ENCODE measurements at places on chromosomes 6 and 20. TPM values are rescaled to one million over a fixed set of nuclear protein-coding genes. Genes with fewer than 3 reads are reported as not detected.

DNA sequence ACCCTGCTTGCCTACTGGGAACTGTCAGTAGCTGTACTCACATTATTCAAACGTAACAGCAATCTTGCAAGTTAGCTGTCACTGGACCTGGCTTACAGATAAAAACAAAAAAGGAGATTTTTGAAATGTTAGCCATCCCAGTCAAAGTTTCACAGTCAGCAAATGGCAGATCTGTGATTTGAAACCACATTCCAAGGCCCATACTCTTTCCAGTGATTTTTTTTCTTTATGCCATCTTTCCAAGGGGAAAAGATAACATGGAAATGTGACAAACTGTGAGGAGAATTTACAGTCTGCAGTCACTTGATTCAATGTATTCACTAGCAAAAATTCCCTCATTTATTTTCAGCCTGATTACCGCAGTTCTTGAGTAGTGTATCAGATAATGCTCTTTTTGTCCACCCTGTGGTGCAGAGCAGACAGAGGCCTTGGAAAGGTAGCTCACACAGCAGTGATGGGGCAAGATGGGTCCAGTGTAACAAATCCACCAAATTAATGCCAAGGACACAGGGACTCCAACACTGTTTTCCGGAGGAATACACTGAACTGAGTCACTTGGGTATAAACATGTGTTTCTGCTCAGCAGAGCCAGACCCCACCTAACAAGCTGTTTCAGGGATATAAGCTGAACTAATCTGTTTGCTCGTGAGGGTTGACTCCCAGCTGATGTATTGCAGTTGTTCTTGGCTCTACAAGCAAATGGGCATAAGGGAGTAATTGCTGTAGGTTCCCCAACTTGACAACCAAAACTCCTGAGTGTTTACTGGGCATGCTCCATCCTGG, 49.9 kb upstream of the ADGRF1 start:
- DNase-seq, result no peak

- DNase-seq, result no peak
Measured at GRCh38 chr6:142966294-142966693, 21.3 kb upstream of the HIVEP2 start.

GRCh38 chr6:169112483-169113320, 140.9 kb downstream of the THBS2 start:
- DNase-seq, result no peak

The EDN3 gene
- total RNA-seq, result not detected

DNA sequence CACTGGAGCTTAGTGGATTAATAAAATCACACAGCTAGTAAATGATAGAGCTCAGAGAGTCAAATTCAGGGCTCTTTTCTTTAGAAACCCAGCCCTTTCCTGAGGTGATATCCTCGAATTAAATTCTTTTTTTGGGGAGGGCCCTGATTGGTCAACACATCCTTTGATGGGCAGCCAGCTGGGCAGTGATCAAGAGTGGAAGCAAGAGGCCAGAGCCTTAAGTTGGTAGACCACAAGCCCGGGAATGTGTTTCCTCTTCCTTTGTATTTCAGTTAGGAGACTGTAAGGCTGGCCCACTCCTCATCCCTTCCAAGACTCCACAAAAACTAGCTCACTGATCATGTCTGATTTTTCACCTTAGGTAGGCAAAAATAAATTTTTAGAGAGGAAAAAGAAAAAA, 640.5 kb downstream of the DHX35 start:
- DNase-seq, result no peak

- DNase-seq, result peak; percentile 73
Measured at GRCh38 chr6:165676435-165677068, 13.5 kb upstream of the PDE10A start.

Measured in lung microvascular endothelial cell (primary cell).